ENCODE measurements at places on chromosomes 2 and 18.

GRCh38 chr18:26039203-26039602 is 51.2 kb downstream of the SS18 start:
- no peak for DNase-seq

- no peak for DNase-seq
Observed at GRCh38 chr2:77008853-77009252, 513.3 kb downstream of the LRRTM4 start.

DNA sequence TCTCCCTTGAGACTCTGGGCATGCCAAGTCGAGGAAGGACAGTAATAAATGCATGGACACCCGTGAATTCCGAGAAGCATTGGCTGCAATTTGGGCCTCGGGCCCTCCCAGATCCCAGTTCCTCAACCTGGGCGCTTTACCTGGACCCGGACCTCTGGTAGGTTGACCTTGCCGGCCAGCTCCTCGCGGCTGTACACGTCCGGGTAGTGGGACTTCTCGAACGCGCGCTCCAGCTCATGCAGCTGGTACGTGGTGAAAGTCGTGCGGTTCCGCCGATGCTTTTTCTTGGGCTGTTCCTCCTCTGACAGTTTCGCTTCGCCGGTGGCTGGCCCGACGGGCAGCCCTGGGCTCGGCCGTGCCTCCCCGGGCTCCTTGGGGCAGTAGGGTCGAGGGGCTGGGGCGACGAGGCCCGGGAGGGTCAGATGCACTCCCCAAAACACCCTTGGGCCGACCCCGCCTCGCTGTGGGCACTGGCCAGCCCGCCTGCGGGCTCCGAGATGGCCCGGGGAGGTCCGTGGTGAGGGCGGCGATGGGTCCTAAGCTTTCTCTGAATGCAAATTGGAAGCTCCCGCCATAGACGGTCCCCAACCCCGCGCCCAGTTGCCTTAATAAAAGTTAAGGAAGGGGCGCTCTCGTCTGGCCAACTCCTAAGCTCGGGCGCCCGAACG is 899 bp downstream of the RAX start:
- no peak for DNase-seq

GRCh38 chr2:52639692-52640091 is 1127.9 kb upstream of the CHAC2 start:
- DNase-seq = no peak

GRCh38 chr2:73582364-73582763 is 59.9 kb downstream of the NAT8 start:
- no peak for DNase-seq

- no peak for DNase-seq
Observed at GRCh38 chr2:162888652-162889051, 50.1 kb upstream of the KCNH7 start.

DNA sequence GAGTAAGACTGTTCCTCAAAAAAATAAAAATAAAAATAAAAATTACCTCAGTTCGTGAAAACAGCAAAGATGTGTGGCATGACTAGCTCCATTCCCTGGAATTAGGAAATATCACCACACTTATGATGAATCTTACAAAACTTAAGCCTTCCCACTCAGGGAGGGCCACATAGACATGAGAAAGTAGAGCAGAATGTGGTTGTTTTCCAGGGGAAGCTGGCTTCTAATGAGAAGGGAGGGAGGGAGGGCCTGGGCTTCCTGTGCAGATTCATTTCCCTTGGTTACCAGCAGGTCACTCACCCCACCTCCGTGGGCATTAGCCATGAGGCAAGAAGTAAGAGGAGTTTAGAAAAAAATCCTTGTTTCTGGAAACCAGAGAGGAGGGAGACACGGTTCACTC is 95.9 kb upstream of the RMDN2 start:
- peak; percentile 73 for DNase-seq

DNA sequence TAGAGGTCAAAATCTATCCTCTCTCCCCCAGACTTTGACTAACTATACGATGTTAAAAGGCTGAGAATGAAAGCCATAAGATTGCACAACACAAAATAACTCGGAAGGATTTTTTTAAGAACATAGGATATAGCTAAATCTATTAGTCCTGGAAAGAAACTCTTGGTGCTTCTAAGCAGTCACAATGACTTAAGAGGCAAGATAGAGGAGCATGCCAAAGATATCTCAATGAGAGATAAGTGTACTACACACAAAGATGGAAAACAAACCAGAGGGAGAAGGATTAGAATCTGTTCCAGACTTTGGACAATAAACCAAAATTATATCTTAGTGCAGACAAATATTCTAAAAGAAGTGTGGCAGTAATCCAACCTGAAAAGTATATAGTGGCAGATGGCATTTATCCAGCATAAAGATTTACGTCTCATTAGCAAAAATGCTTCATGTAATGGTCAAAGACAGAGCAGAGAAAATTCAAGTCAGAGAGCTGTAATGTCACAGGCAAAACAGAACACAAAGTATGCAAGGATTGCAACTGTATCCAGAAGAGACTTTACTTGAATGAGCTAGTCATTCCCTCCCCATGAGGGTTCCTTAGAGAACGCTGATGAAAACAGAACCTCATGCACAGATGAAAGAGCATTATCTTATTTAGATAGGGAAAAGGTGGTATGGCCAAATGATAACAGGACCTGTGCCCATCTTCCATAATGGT is 28.8 kb upstream of the EVA1A start:
- no peak for DNase-seq

DNA sequence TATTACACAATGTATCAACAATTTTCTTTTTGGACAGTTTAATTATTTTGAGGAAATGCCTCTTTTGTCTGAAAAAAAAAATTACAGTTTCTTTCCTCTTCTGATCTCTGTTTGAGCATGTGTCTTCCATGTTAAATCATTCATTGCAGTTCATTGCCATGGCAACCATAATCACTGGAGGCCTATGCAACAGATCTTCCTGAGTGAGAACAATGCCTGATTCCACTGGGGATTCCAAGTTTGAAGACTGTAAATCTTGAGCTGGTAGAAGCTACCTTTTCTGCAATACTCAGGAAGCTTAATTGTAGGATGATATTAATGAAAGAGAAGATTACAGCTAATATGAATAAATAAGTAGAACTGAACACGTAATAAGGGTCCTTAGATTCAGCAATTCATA is 721.4 kb upstream of the CNTNAP5 start:
- no peak for DNase-seq

DNA sequence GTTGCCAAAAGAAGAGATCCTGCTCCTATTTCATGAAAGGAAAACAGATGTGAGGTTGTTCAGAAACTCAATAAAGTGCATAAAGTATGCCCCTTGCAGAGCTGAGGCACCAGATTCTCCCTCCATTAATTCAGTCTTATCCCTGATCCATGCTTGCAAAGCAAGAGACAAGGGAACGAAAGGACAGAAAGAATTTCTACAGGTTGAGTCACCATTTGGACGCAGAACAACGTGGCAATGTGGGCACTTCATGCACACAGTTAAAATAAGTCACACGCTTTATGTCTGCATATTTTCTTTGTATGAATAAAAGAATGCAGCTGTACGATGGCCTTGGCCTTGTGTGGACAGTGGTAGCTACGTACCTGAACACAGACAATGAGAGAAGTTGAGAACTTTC is 321.7 kb upstream of the REV1 start:
- no peak for DNase-seq

DNA sequence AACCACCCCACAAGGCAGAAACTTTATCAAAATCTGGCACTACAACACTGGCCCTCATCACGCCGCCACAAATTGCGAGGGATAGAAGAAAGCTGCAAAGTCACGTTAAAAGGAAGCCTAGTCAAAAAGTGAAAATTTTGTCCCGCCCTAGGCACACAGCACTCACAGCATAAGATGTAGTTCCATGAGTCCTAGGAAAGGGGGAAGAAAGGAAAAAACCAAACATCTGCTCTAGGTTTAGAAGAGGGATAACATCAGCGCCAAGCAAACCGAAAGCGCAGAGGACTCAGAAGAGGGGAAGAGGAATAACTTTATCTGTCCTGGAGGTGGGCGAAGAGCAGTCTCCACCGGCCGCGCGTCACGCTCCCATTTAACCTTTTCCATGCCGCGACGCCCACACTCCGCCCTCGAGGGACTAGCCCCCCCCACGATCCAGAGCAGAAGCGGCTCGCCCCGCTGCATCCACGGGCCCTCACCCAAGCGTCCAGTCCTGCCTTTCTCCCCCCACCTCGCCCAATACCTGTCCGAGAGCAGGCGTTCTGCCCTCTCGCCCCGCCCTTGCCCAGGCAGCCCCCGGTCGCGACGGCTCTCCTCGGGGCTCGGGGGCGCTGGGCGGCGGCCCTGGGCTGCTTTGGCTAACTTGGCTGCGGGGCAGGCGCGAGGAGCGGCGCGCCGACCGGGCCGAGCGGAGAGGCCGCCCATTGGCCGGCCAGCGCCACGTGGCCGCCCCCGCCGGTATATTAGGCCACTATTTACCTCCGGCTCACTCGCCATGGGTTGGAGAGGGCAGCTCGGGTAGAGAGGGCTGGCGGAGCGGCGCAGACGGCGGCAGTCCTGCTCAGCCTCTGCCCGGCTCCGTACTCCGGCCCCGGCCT is at the start of gene HOXD1:
HOXD1 (plus strand) TSS at position 770 of the 875 bp plus-strand sequence. CDS start 134 bp downstream, outside the sequence.
- DNase-seq = no peak

GRCh38 chr2:234680688-234681619 is 184.1 kb upstream of the ARL4C start:
- DNase-seq = no peak

DNA sequence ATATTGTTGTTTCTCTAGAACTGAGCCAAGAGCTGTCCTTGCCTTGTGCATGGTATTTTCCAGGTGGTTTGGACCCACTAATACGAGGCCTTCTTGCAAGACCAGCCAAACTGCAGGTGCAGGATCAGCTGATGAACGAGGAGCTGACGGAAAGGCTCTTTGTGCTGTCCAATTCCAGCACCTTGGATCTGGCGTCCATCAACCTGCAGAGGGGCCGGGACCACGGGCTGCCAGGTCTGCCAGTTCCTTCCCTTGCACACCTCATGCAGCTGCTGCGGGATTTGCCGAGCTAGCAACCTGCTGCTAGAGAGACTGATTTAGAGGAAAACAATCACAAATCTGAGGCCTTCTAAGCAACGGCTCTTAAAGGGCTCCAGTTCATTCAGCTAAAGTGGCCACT is 74.5 kb downstream of the TPO start:
- DNase-seq = no peak

GRCh38 chr2:207531032-207531952 is 1.5 kb downstream of the CREB1 start:
- no peak for DNase-seq

GRCh38 chr2:229408356-229408755 is 137.3 kb upstream of the PID1 start:
- peak; percentile 63 for DNase-seq

DNA sequence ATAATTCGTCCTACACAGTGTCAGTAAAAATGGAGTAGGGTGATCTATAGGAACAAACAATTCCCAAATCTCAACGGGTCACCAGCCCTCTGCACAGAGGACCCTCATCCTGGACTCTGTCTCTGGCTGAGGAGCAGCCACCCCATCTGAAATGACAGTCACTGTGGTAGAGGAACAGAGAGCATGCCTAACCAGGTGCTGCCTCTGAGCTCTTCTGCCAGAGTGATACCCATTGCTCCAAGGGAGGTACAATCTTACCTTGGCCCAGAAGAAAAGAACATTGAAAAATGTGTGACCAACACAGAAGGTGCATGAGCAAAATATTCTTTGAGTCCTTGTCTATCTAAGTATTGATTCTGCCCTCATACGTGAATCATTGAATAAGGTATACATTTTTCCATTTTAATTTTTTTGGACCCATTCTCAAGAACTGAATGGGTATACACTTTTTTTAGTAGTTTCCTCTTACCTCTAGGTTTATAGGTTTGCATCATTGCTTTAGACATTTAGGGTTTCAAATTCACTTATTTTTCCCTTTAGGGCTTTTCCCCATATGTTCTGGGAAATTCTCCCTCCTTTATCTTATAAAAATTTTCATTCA is 8.7 kb downstream of the SP140 start:
- DNase-seq = no peak

DNA sequence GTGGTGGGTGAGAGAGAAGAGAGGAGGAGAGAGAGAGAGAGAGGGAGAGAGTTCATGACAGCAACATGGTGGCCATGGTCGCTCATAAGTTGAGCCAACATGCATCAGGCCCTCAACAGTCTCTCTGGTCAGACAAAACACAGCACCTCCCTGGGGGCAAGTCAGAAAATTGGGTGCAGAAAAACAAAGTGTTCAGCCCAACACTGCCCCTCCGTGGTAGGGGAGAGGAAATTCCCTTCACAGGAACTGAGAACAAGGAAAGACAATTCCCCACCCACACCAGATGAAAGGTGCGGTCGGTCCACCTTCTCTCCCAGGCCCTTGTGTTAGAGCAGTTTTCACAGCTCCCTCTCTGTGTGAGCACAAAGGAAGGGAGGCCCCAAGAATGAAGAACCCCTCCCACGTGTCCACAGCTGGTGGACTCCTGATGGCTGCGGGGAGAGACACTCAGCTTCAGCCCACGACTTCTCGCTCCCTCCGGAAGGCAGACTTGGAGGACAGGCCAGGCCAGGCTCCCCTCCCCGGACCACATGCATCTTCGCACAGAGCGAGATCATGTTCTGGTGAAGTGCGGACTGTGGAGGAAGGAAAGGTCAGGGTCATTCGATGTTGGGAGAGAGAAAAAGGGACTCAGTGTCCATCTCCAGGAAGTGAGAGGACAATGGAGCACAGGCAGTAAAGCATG is 181.7 kb downstream of the ANAPC1 start:
- DNase-seq = peak; percentile 59

- no peak for DNase-seq
Observed at GRCh38 chr2:46939626-46940359, 24.2 kb upstream of the MCFD2 start.

DNA sequence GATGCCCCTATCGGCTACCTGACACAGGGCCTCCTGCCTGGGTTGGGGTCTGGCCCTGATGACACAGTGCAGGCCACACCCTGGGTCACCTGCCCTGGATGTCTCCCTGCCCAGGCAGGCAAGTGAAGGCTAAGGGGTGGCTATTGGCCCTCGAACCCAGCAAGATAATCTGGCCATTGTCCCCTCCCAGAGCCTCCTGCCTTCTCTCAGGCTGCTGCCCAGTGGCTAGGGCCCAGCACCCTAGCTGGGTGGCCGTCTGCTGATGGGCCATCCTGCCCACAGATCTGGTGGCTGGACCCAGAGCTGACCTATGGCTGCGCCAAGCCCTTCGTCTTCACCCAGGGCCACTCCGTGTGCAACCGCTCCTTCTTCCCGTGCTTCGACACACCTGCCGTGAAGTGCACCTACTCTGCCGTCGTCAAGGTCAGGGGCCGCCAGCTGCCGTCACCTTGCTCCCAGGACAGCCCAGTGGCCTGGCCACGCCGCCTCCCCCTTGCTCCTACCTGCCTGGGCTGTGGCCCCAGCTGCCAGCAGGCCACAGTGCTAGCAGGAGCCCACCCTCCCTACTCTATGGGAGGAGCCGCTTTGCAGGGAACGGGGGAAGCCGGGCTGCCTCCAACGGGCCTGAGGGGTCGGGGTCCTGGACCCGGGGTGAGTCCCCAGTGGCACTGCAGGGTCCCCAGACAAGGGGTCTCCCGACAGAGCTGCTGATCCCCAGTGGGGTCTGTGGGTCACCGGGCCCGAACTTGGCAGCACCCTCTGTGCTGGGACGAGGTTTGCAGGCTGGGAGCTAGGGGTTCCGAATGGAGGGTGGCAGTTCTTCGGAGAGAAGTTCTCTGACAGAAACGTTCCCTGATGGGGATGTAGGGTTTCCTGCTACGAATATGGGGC is 4.1 kb downstream of the RNPEPL1 start:
- DNase-seq = peak; percentile 15

GRCh38 chr18:50199921-50200320 is 5.0 kb upstream of the MYO5B start:
- no peak for DNase-seq

GRCh38 chr18:8413751-8414150 is 195.5 kb upstream of the RAB12 start:
- DNase-seq = no peak

Measured in CD4-positive, alpha-beta T cell treated with Interleukin-15 for 1 hour (primary cell).